ENCODE measurements at places on chromosomes 4 and X.

DNA sequence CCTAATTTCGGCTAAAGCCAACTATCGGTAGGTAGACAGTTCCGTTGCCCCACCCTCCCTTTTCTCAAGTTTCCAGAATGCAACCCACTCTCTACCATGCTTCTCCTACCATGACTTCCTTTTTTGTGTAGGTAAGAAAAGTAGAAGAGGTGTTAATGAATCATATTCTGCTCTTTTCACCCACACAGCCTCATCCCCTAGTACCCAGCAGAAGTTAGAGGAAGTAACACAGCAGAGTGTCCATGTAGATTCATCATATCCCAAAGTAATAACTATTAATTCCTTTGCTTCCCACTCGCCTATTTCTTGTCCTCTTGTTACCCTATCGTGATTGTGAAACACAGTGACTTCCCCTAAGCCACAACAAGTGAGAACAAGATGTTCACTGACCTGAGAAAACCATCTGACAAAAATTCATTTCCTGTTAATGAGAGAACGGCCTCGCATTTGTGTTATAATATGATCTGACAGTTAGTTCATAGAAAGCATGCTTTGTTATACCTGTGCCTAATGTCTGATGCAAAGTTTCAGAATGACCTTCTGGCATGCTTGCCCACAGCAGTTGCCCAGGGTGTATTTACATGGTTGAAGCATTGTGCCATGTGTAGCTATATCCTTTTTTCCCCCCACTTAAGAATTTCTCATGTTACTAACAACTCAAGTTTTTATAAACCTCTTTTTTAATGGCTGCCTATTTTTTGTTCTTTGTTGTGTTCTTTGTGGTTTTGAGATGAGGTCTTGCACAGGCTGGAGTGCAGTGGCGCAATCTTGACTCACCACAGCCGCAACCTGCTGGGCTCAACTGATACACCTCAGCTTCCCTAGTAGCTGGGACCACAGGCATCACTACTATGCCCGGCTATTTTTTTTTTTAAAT, 185.6 kb downstream of the RAP1GDS1 start:
- no peak for DNase-seq

GRCh38 chr4:172826346-172826745, 342.3 kb upstream of the GALNT7 start:
- DNase-seq, result no peak

DNA sequence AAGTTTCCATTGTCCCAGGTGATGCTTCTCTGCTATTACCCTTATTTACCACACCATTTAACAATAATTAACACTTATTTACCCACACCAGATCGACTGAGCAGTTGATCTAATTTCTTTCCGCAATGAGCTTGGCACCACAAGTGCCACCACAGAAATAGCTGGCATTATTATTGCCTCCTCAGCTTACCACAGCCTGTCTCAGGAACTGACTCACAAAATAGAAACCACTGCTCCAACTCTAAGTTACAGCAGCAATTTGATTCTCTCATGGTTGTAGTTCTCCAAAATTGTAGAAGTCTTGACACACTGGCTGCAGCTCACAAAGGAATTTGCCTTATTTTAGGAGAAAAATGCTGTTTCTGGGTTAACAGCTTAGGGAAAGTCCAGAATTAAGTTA, 22.5 kb downstream of the ZNF721 start:
- no peak for DNase-seq

- no peak for DNase-seq
Observed at GRCh38 chr4:167897116-167897515, 195.2 kb upstream of the ANXA10 start.

DNA sequence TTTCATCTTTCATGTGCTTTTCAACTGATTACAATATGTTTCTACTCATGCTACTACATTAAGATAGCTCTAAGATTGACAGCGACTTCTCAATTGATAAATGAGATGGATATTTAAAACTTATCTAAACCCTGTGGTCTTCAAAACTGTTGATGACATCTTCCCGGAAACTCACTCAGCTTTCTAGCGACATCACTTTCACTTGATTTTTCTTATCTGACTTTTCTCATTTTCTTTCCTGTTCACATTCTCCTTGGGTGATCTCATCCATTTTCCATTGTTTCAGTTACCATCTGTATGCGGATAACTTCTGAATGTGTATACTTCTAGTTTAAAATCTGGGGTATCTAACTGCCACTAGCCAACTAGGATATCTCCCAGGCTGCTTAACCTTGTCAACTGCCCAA, 3.1 kb downstream of the POLR2B start:
- no peak for DNase-seq

Data from hippocampal formation (tissue), 2 donors.